ENCODE measurements at places on chromosomes 6 and 20. TPM values are rescaled to one million over a fixed set of nuclear protein-coding genes. Genes with fewer than 3 reads are reported as not detected.

Gene HFE
- total RNA-seq = 1.3 TPM

Gene IL20RA
- 1.1 TPM for total RNA-seq

Gene SLC22A16
- not detected for total RNA-seq

Gene SPTLC3
- total RNA-seq = 1.4 TPM

Gene COL9A1
- total RNA-seq = not detected

Gene SLC22A3
- 49.5 TPM for total RNA-seq

Gene HLA-DQA1
- 0.66 TPM for total RNA-seq

Gene DDO
- total RNA-seq = 3.5 TPM

Gene NOX3
- not detected for total RNA-seq

Gene MUC22
- total RNA-seq = 0.05 TPM

Gene SLCO4A1
- total RNA-seq = 20.4 TPM

GRCh38 chr6:139777202-139777970, 402.9 kb upstream of the CITED2 start:
- DNase-seq = no peak

GRCh38 chr20:45976086-45976485, 4.1 kb upstream of the ZNF335 start:
- no peak for DNase-seq

DNA sequence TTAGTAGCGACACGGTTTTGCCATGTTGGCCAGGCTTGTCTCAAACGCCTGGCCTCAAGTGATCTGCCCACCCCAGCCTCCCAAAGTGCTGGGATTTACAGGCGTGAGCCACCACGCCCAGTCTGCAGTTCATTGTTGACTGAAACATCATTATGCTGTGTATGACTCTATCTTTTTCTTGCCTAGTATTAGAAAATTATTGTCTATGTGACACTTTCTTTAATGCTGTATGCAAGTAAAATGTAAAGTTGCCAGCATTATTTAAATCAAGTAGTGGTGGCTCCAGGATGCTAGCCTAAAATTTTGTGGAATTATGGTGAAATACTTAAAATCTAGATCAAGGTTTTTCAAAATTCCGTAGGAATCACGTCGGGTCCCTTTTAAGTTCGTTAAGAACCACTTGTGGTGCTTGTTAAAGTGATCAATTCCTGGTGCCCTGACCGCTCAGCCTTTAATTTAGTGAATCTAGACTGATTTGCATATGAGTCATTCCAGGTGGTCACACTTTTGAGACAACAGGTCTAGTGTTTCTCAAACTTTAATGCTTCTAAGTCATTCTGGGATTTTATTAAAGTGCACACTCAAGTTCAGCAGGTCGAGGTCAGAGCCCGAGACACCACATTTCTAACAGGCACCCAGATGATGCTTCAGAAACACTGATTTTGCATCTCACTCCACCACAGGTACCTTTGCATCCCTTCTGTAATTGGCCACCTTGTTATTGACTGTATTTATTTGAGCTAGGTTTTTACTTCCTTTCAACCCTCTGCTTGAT, 132.6 kb upstream of the MTHFD1L start:
- DNase-seq = no peak

- no peak for DNase-seq
These were observed 249.4 kb downstream of the DLL1 start for GRCh38 chr6:170041526-170041925.

GRCh38 chr6:63537201-63537958, 34.9 kb upstream of the LOC128125822 start:
- no peak for DNase-seq

DNA sequence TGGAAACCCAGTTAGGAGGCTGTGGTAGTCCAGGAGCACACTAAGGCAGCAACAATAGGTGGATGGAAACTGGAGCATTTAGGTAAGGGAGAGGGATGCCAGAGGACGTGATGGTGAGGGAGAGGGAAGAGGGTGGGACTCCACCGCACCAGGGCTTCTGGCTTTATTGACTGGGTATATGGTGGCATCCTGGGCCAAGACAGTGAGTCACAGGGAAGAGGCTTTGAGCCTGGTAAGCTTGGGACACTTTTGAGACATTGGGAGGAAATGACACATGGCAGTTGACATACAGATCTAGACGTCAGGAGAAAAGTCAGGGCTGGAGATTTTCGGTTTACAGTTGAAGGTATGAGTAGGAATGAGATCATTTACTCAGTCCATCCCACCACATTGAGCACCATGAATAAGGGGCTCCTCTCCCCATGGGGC, 14.9 kb downstream of the NT5E start:
- no peak for DNase-seq

DNA sequence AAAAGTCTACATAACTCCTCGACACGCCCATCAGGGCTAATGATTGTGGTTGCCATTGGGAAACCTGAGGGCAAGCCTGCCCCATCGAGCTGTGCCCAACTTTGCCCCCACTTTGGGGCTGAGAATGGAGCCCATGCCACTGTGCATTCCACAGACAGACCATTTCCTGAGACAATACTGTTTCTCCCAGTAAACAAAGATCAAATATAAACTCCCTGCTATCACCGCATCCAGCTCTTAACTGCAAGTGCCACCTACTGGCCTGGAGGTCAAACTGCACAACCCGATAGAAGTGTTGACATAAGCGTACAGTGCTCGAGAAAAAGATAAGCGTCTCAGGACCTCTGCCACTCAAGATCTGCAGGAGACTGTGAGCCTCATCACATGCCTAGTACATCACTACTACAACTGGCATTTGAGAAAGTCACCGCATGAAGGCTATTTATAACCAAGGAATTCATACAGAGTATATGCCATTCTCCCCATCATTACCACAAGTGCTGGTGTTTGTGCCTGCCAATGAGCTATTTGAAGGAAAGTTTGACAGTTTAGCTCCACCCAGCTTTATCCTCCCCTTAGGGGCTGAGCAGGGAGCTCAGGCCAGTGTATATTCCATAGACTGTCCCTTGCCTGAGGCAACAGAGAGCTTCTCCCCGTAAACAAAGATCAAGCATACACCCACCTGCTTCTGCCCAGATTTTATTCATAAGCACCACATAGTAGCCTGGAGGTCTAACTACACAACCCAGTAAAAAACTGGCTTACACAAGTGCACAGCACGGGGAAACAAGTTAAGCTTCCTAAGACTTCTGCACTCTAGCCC, 4.5 kb upstream of the DEFB126 start:
- DNase-seq = no peak

GRCh38 chr6:82385961-82386360, 22.3 kb downstream of the TPBG start:
- no peak for DNase-seq

GRCh38 chr20:43514648-43514999, 7.1 kb downstream of the L3MBTL1 start:
- no peak for DNase-seq

DNA sequence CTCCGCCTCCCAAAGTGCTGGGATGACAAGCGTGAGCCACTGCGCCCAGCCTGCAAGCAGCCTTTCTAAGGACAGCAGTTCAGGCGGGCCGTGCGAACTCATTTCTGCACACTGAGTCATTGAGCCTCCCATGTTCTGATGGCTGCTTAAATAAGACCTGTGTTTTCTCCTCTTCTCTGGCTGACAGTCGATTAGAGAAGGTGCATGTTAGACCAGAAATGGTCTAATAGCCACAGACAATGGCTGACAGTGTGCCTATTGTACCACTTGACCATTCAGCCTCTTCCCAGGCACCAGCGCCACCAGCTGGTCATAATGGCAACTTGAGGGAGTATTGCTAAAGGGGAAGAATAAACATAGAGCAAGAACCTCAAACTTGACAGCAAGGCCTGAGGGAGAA, 6.2 kb downstream of the CST11 start:
- no peak for DNase-seq

- no peak for DNase-seq
These were observed 9.1 kb downstream of the LBP start for GRCh38 chr20:38355161-38356012.

DNA sequence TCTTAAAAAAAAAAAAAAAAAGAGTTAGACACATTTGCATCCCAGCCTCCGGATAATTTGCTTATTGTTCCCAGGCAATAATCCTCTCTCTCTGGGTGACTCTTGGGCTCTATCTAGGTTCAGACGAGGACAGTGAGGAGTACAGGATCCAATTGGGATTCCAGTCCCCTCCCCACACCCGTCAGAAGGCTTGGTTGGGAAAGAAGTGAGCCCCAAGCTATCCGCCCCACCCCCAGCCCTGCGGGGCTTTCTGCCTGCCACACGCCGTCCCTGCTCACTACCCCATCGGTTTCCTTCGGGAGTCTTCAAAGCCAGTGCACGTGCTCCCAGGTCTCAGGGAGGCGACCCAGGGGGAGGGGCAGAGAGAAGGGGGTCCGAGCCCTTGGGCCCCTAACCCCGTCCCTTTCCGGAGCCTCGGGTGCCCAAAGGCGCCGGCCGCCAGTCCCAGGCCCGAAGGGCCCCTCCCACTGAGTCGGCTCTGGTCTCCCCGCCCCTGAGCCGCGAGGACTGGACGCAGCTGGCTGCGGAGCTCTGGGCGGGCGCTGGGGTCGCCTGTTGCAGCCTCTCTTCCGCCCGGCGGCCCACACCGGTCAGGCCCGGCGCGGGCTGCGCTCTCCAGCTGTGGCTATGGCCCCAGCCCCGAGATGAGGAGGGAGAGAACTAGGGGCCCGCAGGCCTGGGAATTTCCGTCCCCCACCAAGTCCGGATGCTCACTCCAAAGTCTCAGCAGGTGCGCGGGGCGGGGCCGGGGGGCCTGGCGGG, 2.5 kb downstream of the MYMX start:
- DNase-seq = peak; percentile 65

GRCh38 chr6:72419966-72420365, 201.9 kb upstream of the KCNQ5 start:
- DNase-seq = no peak

- no peak for DNase-seq
These were observed 99.1 kb downstream of the ALDH8A1 start for GRCh38 chr6:134850721-134851305.

- no peak for DNase-seq
These were observed 53.7 kb downstream of the SMOC2 start for GRCh38 chr6:168494726-168495125.

- peak; percentile 59 for DNase-seq
These were observed 9.2 kb downstream of the SLCO4A1 start for GRCh38 chr20:62651285-62652021.

- DNase-seq = no peak
These were observed 455.3 kb downstream of the HACE1 start for GRCh38 chr6:104404377-104404776.

DNA sequence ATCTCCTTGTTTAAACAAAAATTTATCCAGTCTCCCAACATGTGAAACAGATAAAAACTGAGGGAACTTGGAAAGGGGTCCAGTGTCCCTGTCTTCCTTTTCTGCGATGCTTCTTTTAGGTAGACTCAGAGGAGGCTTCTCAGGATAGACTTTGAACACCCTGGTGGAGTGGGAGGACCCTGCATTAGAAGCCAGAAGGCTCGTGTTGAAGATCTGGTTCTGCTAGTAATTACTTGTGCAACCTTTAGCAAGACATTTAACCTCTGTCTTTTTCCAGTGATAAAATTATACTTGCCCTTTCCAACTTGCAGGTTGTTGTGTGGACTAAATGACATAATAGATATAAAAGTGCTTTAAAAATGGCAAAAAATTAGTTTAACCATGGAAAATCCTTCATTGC, 67.1 kb upstream of the PREP start:
- no peak for DNase-seq

DNA sequence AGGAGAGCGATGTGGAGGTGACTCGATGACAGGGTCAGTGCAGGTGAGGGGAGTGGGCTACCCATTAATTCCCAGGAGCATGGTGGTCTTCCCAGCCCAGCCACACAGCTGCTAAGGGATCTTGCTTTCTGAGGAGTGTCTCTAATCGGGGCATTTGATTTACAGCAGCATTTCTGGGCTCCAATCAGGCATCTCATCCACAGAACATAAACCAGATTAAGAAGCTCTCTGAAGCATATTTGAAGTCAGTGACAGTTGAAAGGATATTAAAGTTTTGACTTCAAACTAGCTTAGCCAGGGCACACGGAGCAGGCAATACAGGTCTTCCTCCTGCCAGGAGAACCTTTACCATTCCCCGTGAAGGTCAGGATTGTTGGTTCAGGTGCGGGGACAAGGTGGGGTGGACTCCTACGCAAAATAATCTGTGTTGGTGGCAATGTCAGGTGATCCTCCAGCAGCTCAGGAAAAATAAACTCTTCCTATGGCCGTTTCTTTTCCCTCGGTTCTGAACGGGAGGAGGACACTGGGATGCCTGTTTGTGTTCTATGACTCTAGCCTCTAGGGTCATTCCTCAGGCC, 39.9 kb upstream of the ZNF831 start:
- DNase-seq = no peak

GRCh38 chr6:156683821-156684220, 93.4 kb upstream of the ARID1B start:
- no peak for DNase-seq

DNA sequence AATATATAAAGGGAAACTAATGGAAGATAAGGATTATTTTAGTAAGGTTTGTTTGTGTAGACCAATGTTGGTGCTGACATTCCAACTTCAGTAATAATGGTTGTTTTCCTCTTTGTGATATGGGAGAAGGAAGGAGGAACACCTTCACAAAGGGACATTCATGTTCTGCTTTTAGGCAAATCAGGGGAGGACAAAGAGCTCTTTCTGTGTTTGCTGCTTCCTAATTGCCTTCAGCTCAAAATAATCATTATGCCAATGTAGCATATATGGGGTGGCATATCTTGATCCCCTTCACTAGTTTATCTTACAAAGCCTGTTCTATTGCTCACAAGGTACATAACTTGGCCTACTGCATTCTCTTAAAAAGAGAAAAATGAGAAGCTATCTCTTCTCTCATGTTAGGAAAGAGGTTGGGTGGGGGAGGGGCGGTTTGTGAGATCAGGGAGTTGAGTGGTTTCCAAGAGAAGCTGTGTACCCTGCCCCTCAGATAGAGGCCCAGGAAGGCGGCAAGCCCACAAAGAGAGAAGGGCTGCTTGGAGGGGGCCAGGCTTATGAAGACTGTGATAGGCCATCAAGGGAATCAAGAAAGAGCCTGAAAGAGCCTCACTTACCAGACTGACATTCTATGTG, 4.7 kb upstream of the ADGRG6 start:
- DNase-seq = no peak

- DNase-seq = no peak
These were observed 96.4 kb upstream of the PREP start for GRCh38 chr6:105499136-105499870.

- DNase-seq = no peak
These were observed 6.7 kb downstream of the FOXA2 start for GRCh38 chr20:22577515-22578220.

GRCh38 chr20:11156922-11157321, 483.1 kb upstream of the JAG1 start:
- DNase-seq = no peak

DNA sequence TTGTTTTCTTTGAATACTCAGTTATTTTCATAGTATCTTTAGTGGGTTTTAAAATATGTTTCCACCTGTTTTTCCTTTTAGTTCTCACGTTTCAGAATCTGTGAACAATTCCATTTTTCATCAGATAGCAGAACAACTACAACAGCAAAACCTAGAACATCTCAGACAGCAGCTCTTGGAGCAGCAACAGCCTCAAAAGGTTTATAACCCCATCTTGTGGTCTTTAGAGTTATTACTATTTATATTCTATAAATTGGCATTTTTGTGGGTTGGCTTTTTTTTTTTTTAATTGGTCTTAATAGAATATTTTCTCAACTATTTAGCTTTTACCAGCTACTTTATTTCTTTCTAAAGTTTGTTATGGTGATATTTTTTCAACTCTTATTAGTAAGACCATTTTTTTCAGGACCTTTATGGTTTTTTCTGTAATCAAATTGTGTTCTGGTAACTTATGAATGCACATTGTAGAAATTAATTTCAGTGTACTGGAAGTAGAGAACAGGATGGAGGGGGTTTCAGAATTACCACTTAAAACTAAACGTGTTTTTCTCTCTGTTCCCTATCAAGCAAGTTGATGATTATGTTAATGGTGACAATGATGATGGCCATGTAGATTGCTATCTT, 72.2 kb downstream of the SCAF8 start:
- no peak for DNase-seq

GRCh38 chr20:54340667-54341081, 132.8 kb downstream of the PFDN4 start:
- DNase-seq = no peak
